ENCODE measurements at places on chromosomes 4 and X. TPM values are rescaled to one million over a fixed set of nuclear protein-coding genes. Genes with fewer than 3 reads are reported as not detected.

DNA sequence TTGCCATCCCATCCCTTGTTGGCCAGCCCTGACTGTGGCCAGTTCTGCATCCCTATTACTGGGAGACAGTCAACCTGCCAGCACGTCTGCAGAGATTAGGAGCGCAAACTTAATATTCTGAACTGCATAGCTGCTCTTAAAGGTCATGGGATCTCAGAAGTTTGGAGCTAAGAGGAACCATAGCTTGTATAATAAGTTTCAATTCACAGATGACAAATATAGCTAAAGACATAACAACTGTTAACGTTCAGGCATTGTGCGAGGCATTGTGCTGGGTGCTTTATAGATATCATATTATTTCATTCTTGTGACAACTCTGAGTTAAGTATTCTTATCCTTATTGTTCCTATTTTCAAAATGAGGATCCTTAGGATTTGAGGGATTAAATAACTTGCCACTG, 3.7 kb downstream of the SCARB2 start:
- H3K36me3 ChIP-seq, result no peaks in the 10 kb centered on the region
- no peak for DNase-seq
- H3K4me3 ChIP-seq, result no peak overlapping the region
- peaks cover 52% of the 10 kb centered on the region for H3K4me1 ChIP-seq

DNA sequence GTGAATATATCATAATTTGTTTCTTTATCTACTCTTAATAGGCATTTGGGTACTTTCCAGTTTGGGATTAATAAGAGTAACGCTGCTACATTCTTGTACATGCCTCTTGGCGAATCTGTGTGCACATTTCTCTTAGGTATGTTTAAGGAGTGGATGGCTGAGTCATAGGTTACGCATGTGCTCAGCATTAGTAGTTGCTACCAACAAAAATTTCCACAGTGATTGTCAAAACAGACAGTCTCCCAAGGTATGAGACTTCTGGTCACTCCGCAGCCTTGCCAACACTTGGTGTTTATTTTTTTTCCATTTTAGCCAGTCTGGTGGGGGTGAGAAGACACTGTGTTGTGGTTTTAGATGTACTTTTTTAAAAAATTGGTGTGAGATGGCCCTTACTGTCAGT, 44.6 kb downstream of the FGFBP1 start:
- no peak overlapping the region for H3K27ac ChIP-seq
- H3K4me3 ChIP-seq, result no peak overlapping the region
- H3K36me3 ChIP-seq, result no peaks in the 10 kb centered on the region
- H3K4me1 ChIP-seq, result no peaks in the 10 kb centered on the region

DNA sequence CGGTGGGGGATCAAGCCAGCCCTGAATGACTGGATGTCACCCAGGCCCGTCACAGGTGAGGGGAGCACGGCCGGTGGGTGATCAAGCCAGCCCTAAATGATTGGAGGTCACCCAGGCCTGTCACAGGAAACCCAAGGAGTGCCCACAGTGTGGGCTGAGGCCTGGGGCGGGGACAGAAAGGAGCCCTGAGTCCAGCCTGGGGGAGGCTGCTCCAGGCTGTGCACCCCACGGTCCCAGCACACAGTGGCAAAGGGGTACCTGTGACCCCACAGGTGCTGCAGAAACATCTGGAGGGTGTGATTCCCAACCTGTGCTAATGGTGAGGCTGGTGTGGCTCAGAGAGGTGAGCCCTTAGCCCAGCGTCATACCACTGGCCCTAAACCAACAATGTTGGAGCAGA, 6.2 kb upstream of the CPLX1 start:
- H3K4me3 ChIP-seq, result no peak overlapping the region
- no peak for DNase-seq

- no peaks in the 10 kb centered on the region for H3K36me3 ChIP-seq
- H3K27me3 ChIP-seq, result no peaks in the 10 kb centered on the region
- no peaks in the 10 kb centered on the region for H3K4me1 ChIP-seq
- H3K4me3 ChIP-seq, result no peak overlapping the region
- DNase-seq, result no peak
- no peak overlapping the region for H3K27ac ChIP-seq
Measured at GRCh38 chr4:2274320-2275043, 12.6 kb upstream of the MXD4 start.

- no peak overlapping the region for H3K4me3 ChIP-seq
- H3K4me1 ChIP-seq, result peaks cover 17% of the 10 kb centered on the region
- no peaks in the 10 kb centered on the region for H3K27me3 ChIP-seq
- H3K27ac ChIP-seq, result peak overlapping the region; percentile 63
- DNase-seq, result no peak
Measured at GRCh38 chr4:112082954-112083586, 62.2 kb upstream of the FAM241A start.

Gene DRD5
- not detected for total RNA-seq

Gene MGAT4D
- not detected for total RNA-seq

GRCh38 chrX:789096-789495, 158.5 kb downstream of the SHOX start:
- no peak overlapping the region for H3K27ac ChIP-seq
- H3K27me3 ChIP-seq, result peaks cover 14% of the 10 kb centered on the region
- DNase-seq, result no peak

GRCh38 chrX:55919367-55920221, 202.0 kb downstream of the RRAGB start:
- no peaks in the 10 kb centered on the region for H3K4me1 ChIP-seq
- no peak overlapping the region for H3K4me3 ChIP-seq
- H3K27ac ChIP-seq, result no peak overlapping the region

DNA sequence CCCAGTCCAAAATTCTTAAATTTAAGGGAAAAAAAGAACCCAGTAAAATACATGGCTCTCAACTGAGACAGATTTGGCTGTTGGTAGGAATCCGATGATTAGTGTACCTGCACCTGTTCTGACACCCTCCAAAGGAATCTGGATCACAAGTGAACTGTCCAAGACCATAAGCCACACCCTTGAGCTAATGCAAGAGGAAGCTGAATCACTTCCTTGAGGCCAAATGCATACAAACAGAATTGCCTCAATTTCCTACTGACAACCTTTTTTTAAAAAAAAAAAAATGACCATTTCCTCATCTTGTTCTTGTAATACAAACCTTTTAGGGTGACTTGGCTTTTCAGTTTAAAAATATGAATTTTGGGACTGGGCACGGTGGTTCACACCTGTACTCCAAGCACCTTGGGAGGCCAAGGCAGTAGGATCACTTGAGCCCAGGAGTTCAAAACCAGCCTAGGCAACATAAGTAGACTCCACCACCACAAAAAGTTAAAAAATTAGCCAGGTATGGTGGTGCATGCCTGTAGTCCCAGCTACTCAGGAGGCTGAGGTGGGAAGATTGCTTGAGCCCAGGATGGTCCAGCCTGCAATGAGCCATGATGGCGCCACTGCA, 10.7 kb upstream of the FBXL5 start:
- no peaks in the 10 kb centered on the region for H3K36me3 ChIP-seq
- DNase-seq, result peak; percentile 25
- no peaks in the 10 kb centered on the region for H3K4me1 ChIP-seq
- no peak overlapping the region for H3K4me3 ChIP-seq
- peak overlapping the region; percentile 59 for H3K27ac ChIP-seq

DNA sequence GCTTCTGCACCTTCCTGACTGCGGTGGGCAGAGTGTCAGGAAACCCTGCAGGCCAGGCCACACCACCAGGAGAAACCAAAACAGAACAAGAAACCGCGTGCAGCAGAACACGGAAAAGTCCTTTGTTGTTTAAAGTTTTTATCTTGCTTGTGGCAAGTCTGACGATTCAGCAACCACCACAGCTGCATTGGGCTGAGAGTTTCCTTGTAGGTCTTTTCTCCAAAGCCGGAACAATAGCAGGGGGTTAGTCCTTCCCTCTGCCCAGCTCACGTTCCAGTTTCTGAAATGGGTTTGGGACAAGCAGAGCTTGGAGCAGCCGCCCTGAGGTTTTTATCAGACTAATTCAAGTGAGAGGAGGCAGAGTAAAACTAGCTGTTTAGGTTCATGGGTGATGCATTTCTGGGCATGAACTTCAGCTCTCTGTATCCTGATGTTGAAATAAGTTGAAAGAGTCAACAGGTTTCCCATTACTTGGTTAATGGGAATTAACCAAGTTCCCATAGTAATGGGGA, 216.9 kb downstream of the PTTG2 start:
- DNase-seq, result peak; percentile 46
- no peaks in the 10 kb centered on the region for H3K27me3 ChIP-seq
- peaks cover 1% of the 10 kb centered on the region for H3K36me3 ChIP-seq

Gene TBC1D9
- 15.1 TPM for total RNA-seq

DNA sequence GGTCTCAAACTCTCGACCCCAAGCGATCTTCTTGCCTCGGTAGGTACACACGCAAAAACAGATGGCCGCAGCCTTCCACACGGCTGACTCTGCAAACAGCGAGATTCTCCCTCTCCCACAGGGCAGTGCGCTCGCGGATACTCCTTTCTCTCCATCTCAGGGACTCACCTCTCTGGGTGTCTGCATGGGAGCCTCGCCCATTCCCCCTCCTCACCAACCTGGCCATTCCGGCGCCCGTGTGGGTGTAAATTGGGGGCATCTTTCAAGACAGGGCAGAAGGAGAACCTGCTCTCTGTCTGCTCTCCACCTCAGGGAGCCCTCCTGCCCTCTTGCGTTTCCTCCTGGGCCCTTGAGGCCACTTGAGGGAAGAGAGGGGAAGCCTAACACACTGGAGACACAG, 4.4 kb downstream of the CTAG2 start:
- DNase-seq, result no peak
- H3K4me3 ChIP-seq, result no peak overlapping the region
- no peak overlapping the region for H3K27ac ChIP-seq
- no peaks in the 10 kb centered on the region for H3K27me3 ChIP-seq

DNA sequence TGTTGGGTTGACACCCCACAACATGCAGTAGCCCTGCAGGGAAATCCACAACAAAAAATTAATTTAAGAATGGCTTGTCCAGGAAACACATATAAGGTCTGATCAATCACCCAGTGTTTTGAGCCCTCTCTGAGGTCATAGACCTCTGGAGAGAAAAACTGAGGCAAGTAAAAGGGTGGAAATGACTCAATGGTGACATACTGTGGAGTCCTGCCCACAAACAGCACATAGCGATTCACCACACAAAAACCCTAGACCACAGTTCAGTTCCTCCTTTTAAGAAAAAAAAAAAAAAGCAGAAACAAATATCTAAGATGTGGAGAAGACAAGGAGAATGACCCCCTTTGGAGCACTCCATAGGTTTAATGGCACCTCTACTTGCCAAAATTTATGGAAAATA, 2691.0 kb downstream of the PCDH7 start:
- no peaks in the 10 kb centered on the region for H3K27me3 ChIP-seq
- no peaks in the 10 kb centered on the region for H3K36me3 ChIP-seq
- H3K27ac ChIP-seq, result no peak overlapping the region
- H3K4me3 ChIP-seq, result no peak overlapping the region
- no peaks in the 10 kb centered on the region for H3K4me1 ChIP-seq
- no peak for DNase-seq

- no peaks in the 10 kb centered on the region for H3K27me3 ChIP-seq
- no peaks in the 10 kb centered on the region for H3K4me1 ChIP-seq
- DNase-seq, result no peak
- no peaks in the 10 kb centered on the region for H3K36me3 ChIP-seq
- H3K27ac ChIP-seq, result no peak overlapping the region
- H3K4me3 ChIP-seq, result no peak overlapping the region
Measured at GRCh38 chr4:41504167-41504818, 33.7 kb upstream of the LIMCH1 start.

- DNase-seq, result no peak
- no peaks in the 10 kb centered on the region for H3K27me3 ChIP-seq
- H3K36me3 ChIP-seq, result no peaks in the 10 kb centered on the region
- no peak overlapping the region for H3K4me3 ChIP-seq
Measured at GRCh38 chrX:115939070-115939469, 231.5 kb upstream of the AGTR2 start.

- no peak within 1 kb of the TSS for H3K27ac ChIP-seq
- H3K4me3 ChIP-seq, result no peak within 1 kb of the TSS
- H3K27me3 ChIP-seq, result no peaks in the 10 kb centered on the region
- H3K36me3 ChIP-seq, result no peaks in the 10 kb centered on the region
- no peaks in the 10 kb centered on the region for H3K4me1 ChIP-seq
Measured at GRCh38 chr4:168092176-168092712, at the start of gene ANXA10. TSS of gene ANXA10 (plus strand) at chr4:168092537. CDS start at chr4:168092701, 164 bp downstream.

DNA sequence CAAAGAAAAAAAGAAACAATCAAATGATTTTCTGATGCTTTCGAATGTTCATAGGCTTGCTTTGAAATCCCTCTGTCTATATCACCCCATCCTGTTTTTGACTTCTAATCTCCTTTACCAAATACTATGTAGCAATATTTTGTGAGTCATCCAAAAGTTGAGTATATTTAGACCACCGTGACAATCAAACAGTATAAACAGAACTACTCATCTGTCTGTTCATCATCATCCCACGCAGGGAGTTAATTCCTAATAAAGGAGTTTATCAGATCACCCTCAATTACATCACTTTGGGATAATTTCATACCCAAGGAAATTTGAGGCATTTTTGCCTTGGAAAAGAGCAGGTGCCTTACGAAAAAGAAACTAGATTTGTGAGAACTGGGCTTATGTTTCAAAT, 212.9 kb downstream of the CBR4 start:
- peak overlapping the region; percentile 19 for H3K27ac ChIP-seq
- H3K4me1 ChIP-seq, result peaks cover 6% of the 10 kb centered on the region
- no peak for DNase-seq
- H3K36me3 ChIP-seq, result no peaks in the 10 kb centered on the region

Gene EDA
- total RNA-seq, result 0.60 TPM

DNA sequence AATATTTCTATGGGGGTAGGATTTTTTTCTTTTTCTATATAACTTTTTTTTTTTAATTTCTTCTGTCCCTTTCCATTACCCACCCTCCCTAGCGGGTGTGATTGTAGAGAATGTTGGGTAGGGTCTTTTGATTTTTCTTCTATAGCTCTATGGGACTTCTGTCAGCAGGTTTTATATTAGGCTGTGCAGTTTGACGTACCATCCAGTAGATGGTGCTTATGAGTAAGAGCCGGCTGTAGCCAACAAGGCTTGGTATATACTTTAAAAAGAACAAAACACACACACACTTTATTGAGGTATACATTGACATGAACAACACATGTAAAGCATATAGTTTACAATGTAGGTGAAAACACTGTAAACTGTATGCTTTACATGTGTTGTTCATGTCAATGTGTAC, 247.9 kb upstream of the POF1B start:
- no peaks in the 10 kb centered on the region for H3K4me1 ChIP-seq
- no peak overlapping the region for H3K27ac ChIP-seq
- no peak for DNase-seq
- no peak overlapping the region for H3K4me3 ChIP-seq

DNA sequence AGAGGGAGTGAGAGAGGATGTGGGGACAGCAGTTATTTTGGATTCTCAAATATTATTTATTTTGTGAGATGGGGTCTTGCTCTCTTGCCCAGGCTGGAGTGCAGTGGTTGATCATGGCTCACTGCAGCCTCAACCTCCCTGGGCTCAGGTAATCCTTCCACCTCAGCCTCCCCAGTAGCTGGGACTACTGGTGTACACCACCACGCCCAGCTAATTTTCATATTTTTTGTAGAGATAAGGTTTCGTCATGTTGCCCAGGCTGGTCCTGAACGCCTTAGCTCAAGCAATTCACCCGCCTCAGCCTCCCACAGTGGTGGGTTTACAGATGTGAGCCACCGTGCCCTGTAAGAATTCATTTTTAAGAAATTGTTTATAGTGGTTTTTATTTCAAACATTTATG, 61.2 kb downstream of the FHDC1 start:
- no peak for DNase-seq
- H3K27me3 ChIP-seq, result no peaks in the 10 kb centered on the region
- no peaks in the 10 kb centered on the region for H3K36me3 ChIP-seq
- no peaks in the 10 kb centered on the region for H3K4me1 ChIP-seq
- H3K27ac ChIP-seq, result no peak overlapping the region

GRCh38 chr4:123838474-123838873, 441.9 kb downstream of the SPRY1 start:
- no peaks in the 10 kb centered on the region for H3K4me1 ChIP-seq
- H3K4me3 ChIP-seq, result no peak overlapping the region
- H3K27me3 ChIP-seq, result no peaks in the 10 kb centered on the region

Gene MEPE
- not detected for total RNA-seq
